Naive thymus-derived CD8-positive, alpha-beta T cell (primary cell): ENCODE measurements at places on chromosomes 2 and 18.

DNA sequence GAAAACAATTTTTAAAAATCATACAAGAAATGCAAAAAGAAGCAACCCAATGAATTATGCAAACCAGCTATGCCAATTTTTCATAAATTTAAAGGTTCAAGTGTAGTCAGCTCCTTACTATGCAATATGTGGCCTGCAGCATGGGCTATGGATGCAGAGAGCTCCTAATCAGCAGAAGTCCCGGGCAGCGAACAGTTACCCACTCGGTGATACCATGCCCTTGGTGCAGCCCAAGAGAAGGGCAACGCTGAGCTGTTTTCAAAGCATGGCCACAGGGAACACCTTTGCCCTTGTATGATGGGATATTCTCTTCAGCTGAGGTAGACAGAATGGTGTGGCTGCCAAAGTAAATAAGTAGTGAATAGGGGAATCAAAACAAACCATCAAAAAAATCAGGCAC is 17.3 kb upstream of the ARL5A start:
- no peak for DNase-seq

- no peak for DNase-seq
These were observed 495 bp upstream of the IL36RN start for GRCh38 chr2:113058411-113058994.

DNA sequence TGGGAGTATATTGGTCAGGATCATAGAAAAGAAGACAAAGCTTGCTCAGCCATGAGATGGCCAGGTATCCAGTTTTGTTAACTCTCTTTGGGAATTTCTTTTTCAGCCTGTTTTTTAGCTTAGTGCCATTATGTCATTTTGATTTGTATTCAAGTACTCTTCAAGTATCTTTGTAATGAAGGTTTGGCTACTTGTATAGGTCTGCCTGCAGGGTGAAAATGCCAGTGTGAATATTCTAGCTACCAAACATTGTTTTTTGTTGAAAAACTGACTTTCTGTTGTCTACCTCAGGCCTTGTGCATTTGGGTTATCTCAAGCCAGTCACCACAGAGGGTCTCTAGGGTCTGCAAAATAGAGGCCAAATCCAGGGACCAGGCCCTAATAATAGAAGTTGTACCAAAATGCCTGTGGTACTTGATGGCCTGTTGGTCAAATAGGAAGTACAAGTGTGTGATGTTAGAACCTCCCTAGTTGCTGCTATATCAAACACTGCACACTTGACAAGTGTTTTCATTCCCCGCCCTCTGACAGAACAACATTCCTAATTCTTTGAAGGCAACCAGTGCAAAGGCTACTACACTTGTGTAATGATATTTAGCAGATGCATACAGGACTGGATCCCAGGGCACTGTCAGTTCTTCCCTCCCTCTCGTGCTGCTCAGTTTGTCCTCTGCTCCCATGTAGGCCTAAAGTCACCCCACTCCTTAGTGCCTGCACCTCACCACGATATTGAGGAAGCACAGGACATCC is 36.4 kb downstream of the RNMT start:
- no peak for DNase-seq

DNA sequence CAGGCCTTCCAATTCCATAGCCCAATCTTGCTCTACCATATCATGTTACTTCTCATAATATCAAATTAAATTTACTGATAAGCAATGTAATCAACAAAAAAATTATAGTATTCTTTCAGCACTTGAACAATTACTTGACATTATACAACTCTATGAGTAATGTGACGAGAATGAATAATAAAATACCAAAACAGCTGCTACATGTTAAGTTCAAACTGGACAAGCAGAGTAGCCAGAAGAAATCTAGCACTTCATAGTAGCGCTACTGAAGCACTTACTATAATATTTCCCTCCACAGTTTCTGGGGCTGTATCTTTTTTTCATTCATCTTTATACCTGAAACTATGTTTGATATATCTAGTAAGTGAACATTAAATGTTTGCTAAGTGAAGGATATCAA is 14.9 kb downstream of the PPP3R1 start:
- no peak for DNase-seq

- DNase-seq, result no peak
These were observed 73.8 kb downstream of the CLIP4 start for GRCh38 chr2:29189052-29189451.

DNA sequence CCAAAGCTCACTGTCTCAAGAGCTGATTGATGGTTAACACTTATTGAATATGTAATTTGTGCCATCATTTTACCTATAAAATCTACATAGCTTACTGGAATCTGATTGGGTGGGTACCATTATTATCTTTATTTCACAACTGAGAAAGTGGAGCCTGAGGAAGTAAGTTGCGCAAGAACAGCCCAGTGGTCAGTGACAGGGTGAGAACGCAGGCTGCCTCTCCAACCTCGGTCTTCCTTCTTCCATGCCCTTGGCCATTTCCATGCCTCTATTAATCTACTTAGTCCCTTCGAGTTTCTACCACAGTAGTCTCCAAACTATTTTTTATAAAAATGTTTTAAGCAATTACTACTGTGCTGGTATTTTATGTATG is 390.9 kb upstream of the VWC2L start:
- DNase-seq, result no peak

DNA sequence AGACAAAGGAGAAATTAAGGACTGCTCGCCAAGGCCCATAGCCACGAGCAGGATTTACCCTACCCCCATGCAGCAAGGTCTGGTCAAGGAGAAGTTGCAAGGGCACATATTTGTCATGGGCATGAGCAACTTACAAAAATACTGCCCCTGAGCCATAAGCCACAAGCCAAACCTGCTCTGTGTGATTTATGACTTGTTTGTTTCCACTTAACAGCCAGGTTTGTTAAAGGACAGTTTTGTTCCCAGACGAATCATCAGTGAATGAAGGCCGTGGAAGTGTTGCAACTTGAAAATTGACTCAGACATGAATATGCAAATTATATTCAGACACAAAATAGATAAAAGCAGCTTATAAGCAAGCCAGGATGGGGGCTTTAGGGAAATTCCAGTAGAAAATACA is 31.3 kb upstream of the EVA1A start:
- no peak for DNase-seq

GRCh38 chr2:126912201-126912600 is 13.5 kb downstream of the TEX51 start:
- no peak for DNase-seq

DNA sequence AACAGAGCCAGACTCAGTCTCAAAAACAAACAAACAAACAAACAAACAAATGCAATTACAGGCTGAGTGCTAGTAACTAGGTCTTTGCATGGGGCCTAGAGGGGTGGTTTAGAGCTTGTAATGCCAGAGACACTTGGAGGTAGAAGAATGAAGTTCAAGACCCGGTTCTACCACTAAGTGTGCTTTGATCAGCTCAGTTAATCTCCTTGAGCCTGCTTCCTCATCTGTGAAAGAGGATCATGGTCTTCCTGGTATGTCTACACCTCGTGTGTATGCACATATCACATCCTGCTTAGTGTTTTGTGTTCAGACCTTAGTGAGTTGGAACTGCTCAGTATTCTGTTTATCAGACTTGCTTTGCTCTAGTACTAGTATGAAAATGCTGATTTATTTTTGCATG is 4.8 kb upstream of the ATP6V1C2 start:
- DNase-seq, result no peak

DNA sequence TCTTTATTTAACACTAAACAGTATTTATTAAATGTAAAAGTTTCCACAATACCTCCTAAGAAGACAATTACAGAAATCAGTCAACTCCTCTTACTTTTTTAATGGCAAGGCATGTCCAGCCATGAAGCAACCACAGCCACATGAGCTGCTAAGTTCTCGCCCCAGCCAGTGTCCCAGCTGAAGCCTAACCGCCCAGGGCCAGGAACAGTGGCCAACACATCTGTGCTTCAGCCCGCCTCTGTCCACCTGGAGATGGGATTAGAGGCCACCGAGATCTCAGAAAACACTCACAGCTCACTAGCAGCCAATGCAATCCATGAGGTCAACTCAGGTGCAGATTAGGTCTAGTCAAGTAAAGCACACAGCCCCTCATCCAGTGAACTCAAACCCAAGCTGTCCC is 40.2 kb downstream of the PID1 start:
- no peak for DNase-seq

- no peak for DNase-seq
These were observed 21.3 kb upstream of the CHST9 start for GRCh38 chr18:27206411-27206810.

GRCh38 chr2:107108556-107108955 is 222.6 kb upstream of the ST6GAL2 start:
- DNase-seq, result no peak

DNA sequence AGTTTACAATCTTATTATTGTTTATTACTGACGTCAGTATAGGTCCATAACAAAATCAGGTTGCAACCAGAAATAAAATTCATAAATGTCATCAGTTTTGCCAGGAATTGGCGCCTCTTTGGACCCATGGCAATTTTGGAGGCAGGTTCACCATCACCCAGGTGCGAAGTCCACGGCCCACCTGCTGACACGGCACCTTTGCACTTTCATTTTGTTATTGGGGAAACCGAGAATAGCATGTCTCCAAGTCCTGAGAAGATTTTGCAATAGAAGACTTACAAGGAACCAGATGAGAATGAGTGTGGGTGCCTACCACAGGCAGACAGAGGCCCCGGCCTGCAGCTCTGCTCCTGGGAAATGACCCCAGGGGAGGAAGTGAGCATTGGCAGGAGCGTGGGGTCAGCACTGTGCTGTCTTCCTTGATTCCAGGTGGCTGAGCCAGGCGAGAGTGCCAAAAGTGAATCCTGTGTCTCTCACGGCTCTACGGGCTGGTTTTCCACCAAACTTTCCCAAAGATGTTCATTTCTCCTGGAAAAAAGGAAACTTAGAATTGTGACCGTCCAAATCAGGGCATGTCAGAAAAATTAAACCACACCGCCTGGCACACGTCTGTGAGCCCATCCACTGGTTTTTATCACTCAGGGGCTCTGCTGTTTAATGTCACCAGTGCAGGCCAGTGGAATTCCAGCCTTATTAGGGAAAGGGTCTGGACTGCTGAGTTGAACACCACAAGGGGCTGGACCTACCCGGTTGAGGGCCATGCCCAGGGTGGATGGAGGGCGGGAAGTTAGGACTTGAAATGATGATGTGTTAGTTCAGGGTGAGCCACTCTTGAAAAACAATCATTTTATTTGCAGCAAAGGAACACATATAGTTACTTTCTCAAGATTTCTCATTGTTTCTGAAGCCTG is 96.5 kb downstream of the PTGR3 start:
- no peak for DNase-seq

DNA sequence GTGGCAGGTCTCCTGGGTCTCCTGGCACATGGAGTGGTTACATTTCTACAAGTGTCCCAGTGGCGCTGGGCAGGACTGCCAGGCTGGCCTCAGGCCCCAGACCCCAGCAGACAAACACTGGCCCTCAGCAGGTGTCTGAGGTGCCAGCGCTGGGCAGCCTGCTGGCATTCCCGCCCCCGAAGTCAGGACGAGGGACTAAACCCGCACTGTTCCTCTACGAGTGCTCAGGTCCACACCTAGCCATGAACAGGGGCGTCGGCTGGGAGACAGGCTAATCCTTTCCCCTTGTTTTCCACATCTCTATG is 12.8 kb downstream of the SNED1 start:
- no peak for DNase-seq

DNA sequence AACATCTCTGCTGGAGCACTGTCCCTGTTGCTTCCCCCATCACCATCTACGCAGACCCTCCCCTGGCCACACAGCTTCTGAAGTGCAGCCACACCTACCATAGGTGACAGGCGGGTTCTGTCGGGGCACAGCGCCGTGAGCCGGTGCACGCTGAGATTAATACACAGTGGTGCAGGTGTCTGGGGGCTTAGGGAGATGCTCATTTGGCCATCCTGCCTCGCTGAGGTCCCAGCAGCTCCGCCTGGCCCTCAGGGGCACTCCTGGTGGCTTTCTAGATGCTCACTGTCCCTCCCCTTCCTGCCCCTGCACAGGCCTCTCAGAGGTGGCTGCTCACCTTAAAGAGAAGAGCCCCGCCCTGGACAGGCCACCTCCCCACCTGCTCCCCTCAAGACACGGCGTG is 18.9 kb upstream of the RPL31 start:
- no peak for DNase-seq

GRCh38 chr2:197858607-197859140 is 54.3 kb downstream of the PLCL1 start:
- DNase-seq, result no peak

- DNase-seq, result no peak
These were observed 99.4 kb upstream of the STPG4 start for GRCh38 chr2:47254464-47254863.

- no peak for DNase-seq
These were observed 43.4 kb downstream of the UPP2 start for GRCh38 chr2:158144914-158145625.

- DNase-seq, result no peak
These were observed 10.7 kb downstream of the USP34 start for GRCh38 chr2:61460163-61460562.

DNA sequence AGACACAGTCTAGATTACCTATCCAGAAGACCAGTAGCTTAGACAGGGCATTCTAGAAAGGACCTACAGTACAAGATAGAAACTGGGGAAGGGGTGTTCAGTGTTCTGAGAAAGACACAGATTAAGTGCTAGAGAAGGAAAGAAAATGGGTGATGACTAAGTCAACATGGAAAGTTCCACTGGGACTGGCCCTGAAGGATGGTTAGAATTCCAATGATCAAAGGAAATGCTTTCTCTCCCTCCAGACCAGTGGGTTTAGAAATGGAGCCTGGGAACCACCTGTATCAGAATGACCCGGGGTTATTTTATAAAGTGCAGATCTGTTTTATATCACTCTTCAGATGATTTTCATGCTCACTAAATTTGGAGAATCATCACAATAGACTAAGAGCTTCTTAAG is 5.8 kb upstream of the COLEC12 start:
- DNase-seq, result no peak

DNA sequence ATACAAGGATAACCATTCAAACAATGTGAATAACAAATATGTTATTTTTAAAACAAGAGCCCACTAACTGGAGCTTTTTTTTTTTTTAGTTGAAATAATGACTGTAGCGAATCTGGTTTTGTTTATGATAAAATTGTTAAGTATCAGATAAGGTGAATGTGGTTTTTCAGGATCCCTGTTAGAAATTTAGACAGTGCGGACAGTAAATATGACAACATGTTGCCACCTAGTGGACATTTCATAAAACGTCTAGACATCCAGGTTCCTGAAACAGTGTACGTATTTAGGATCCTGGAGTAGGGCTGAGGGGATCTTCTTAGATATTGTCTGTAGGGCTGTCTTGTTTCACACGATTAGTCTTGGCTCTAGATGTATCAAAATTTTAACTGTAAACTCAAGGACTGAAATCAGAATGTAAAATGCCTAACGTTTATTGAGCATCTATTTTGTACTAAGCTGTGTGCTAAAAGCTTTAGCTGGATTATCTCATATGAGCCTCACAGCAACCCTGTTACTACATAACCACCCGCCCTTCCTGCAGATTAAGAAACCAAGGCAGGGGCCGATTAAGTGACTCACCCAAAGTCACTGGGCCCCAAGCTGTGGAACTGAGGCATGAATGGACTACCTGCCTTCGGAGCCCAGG is 23.9 kb upstream of the CCDC68 start:
- DNase-seq, result no peak

DNA sequence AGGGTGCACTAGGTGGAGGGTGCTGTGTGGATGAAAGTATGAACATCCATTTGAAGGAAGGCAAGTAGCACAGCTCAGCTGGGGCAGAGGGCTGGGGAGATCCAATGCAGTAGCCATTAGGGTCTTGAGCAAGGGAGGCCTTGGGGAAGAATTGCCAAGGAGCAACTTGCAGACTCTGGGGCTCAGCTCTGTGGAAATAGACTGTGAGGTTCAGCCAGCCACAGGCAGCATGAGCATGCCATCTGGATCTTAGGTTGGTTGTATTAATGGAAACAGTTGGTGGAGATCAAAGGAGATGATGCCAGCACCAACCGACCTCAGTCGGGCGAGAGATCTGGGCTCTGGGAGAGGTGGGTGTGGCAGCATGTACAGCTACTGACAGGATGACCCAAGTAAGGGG is 5.6 kb downstream of the ZAP70 start:
- DNase-seq, result no peak
